ENCODE measurements at places on chromosomes 4 and X.
A peak's percentile ranks its signal among the peaks of the same experiment; 100 is the strongest.

- DNase-seq: no peak
These were observed 33.4 kb downstream of the SEPTIN11 start for GRCh38 chr4:76982638-76983584.

- DNase-seq: no peak
These were observed 333.1 kb upstream of the IGFBP7 start for GRCh38 chr4:57443308-57443707.

DNA sequence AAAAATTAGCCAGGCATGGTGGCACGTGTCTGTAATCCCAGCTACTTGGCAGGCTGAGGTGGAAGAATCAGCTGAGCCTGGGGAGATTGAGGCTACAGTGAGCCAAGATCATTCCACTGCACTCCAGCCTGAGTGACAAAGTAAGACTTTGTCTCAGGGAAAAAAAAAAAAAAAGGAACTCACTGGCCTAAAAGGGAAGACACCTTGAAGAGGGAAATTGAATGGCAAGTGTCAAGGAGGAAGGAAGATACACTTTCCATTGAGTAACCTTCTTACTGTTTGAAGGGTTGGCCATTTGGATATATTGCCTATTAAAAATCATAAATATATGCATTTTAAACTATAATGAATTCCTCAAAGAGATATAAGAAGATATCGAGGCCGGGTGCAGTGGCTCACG is 147.5 kb upstream of the FAM241A start:
- DNase-seq: no peak

- no peak for DNase-seq
These were observed 92.3 kb downstream of the SPRY1 start for GRCh38 chr4:123488916-123489315.

- no peak for DNase-seq
These were observed 163.6 kb downstream of the CEP135 start for GRCh38 chr4:56112377-56112776.

DNA sequence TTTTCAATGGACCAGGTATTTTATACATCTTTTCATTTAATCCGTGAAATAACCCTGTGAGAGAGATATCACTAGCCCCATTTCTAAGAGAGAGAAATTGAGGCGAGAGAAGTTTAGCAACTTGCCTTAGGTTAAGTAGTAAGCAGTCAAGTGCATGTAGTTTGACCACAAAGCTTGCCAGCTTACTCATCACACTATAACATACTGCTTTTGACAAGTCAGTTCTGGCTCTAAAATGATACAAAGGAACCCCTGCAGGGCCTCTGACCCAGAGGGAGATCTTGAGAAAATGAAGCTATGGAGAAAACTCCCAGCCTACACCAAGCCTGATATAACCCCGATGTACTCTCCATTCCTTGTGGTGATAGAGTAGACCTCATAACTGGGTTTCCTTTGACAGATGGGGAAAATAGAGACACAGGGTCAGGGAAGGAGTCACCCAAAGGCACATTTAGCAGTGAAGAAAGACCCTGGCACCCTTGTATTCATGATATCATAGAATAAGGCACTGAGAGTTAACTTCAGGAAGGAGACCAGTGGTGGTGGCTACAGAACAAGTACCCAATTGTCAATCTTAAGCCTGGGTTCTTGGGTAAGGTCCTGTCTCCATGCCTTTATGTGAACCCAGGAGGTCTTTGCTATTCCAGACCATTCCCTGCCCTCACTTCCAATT is 60.2 kb upstream of the MSN start:
- no peak for DNase-seq

DNA sequence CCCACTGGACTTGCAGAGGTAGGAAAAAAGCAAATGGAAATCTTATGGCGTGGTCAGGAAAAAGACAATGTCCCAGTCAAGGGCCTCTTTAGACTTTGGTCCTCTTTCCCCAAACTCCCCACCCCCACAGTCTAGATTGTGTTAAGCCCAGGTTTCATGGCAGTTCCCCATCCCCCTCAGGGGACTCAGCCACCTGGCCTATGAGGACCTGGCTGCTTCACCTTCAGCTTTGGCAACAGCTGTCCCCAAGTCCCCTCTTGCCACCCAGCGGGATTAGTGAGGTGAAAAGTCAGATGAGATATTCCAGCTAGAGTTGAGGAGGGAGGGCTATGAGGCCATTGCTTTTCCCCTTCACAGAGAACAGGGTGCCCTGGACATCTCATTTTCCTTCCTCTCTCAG is 457 bp downstream of the RIPPLY1 start:
- DNase-seq: no peak

GRCh38 chrX:17820100-17820499 is 41.0 kb downstream of the RAI2 start:
- DNase-seq: no peak

GRCh38 chr4:36206012-36206411 is 38.3 kb downstream of the ARAP2 start:
- no peak for DNase-seq

DNA sequence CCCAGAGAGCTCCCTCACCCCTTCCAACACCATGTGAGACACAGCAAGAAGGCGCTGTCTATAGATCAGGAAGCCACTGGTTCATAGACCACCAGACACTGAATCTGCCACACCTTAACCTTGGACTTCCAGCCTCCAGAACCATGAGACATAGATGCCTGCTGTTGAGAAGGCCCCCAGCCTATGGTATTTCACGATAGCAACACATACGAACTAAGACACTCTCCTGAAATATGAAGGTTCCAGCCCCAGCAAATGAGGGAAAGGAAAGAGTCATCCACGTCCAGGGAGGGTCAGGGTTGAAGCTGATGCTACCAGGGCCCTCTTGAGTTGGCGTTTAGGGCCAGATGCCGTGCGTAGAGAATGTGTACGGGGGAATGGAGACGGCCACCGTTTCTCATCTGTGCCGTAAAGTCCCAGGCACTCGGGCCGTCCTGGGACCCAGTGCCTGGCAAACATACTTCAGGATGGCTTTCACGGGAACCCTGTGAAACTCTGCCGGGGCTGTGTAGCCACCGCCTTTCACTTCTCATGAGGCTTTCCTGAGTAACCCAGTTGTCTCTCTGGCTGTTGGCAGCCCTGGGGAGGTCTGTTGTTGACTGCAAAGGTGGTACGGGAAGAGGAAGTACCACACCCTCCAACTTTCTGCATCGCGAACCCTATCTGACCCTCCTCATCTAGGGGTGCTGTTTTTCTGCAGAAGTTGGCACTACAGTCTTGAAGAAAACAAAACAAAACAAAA is 17.7 kb upstream of the P2RY8 start:
- peak; percentile 64 for DNase-seq

- DNase-seq: no peak
These were observed 12.7 kb upstream of the RHOXF2B start for GRCh38 chrX:120090208-120090607.

GRCh38 chr4:74527049-74527448 is 82.1 kb downstream of the AREG start:
- DNase-seq: no peak

DNA sequence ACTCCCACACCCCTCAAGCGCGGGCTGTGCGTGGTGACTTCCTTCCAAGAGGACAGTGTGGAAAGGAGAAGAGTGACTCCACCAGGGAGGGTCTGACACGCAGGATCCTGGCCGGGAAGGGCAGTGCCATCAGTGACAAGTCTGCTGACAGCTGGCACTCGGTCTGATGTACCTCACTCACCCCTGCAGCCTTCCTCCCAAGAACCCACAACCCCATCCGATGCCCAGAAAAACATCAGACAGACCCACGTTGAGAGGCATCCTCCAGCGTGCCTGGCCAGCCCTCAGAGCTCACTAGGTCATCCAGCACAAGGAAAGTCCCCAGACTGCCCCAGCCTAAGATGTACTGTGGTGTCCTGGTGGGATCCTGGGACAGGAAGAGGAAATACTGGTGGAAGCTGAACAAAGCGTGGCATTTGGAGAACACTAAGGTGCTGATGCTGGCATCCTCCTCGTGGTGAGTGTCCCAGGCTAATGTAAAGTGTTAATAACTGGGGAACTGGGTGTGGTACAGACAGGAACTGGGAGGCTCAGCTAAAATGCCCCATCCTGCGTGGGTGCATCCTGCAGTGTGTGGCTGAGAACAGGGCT is 200.0 kb upstream of the PSAPL1 start:
- no peak for DNase-seq

- no peak for DNase-seq
These were observed 183.5 kb downstream of the ZC4H2 start for GRCh38 chrX:64792598-64793337.

GRCh38 chrX:27254656-27255055 is 208.5 kb downstream of the PPP4R3C start:
- DNase-seq: no peak

DNA sequence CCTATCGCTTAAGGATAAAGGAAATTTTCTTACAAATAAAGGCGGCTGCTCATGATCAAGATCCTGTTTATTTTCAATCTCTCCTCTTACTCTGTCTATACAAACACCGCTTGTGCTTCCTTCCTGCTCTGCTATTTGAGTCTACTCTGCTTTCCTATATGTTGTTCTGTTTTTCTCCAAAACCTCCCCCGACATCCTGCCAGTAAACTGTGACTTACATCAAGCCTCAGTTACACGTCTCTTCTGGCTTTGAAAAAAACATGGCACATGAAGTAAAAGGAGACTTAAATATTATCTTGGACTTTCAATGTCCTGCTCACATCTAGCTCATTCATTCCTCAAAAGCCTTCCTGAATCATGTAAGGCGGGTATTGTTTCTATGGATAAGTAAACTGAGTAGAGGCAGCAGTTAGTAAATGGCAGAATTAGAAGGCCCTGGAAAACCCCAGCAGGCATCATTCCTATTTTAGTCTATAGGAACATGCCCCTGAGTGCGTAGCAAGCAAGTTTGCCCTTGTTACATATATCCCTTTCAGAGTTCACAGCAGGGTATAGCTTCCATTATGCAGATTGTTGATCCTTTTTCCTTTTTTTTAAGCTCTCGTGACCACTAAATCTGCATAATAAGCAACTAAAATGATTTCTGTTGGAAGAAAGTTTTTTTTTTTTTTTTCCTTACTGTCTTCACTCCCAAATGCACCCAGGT is 280.1 kb downstream of the RAPGEF2 start:
- DNase-seq: no peak

GRCh38 chr4:108877821-108878220 is 115.0 kb upstream of the ETNPPL start:
- no peak for DNase-seq

DNA sequence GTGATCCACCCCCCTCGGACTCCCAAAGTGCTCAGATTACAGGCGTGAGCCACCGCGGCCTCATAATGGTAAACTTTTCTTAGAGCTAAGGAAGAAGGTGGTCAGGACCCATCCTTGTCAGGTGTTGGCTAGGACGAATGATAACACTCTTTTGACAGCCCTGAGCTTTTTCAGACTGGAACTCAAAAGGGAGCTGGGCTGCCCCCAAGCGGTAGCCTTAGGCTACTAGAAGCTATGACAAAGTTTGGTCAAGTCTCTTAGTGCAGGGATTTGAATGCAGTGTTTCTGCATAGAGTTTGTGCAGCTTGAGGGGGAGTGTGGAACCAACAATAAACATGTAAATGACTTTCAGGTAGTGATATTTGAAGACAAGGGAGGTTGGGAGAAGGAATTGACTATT is 11.8 kb upstream of the HSD17B10 start:
- DNase-seq: peak; percentile 22

- no peak for DNase-seq
These were observed 382.7 kb upstream of the GALNTL6 start for GRCh38 chr4:171430495-171430894.

- no peak for DNase-seq
These were observed 46.1 kb upstream of the MAGEC2 start for GRCh38 chrX:142251202-142251601.

DNA sequence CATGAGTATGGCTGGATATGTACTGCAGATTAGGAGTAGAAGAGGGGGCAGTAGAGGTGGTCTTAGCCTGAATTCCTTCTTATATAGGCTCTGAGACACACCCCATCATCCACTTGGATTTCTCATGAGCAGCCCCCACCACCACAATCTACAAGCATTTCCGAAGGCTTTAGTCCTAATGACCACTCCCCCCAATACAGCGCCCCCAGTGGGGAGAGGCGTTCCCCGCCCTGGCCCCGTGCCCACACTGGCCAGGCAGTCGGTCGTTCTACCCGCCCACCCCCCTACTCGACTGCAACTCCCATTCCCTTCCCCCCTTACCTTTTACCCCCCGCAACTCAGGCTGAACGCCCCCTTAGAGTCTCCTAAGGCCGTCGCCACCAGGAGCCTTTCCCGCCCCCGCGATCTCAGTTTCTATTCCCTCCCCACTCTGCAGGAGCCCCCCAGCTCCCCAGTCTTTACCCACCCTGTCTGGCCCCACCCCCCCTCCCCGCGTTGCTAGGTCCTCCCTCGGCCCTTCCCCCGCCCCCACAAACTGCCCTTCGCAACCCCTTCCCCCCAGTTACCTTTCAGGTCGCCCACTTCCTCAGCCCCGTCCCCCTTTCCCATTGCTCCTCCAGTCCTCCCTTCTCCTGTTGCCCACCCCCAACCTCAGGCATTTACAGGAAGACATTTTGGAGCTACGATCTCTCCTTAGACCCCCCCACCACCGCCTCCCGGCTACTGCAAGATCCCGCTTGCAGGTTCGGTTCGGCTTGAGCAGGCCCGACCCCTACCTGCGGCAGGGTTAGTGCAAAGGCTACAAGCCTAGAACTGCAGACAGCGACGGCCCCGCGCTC is 468 bp downstream of the ZMYM3 start:
- DNase-seq: peak; percentile 28

DNA sequence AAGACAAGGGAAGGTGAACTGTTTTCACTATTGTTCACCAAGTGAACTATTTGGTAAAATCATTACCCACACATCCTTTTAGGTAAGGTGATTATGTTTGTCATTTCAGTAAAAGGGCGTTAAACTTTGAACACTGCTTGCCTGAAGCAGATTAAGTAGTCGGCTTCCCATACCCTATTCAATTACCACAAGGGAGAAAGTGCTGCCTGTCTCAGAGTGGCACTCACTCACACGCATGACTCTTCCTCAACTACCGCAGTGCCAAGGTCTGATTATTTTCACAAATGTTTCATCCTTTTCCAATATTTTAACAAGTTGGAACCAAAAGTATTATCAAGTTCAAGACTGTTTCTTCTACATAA is 11.0 kb downstream of the VEGFC start:
- no peak for DNase-seq

DNA sequence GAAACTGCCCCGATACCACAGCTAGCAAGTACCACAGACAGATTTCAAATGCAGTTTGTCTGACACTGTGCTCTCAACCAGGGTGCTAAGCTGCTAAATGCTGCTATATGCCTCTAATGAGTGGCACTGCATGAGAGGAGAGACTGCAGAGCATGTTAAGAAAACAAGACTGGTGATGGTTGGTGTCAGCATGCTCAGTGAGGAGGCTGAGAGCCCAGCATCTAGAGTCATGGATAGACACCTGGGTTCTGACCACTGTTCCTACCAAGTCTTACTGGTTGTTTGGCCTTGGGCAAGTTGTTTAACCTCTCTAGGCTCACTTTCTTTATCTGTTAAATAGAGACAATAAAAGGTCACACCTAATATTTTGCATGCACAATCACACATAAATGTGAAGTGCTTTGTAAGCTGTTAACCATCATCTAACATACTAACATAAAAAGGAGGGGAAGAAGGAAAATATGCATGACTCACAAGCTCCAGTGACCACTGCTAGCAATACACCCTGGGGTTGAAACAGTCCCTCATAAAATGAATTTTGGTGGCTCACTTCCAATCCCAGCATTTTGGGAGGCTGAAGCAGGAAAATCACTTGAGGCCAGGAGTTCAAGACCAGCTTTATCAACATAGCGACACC is 20.7 kb downstream of the HHIP start:
- DNase-seq: no peak

Data from effector memory CD8-positive, alpha-beta T cell (primary cell).